Neural progenitor cell (in vitro differentiated cells): ENCODE measurements at places on chromosomes 16 and 17. TPM values are rescaled to one million over a fixed set of nuclear protein-coding genes. Genes with fewer than 3 reads are reported as not detected.

FSCN2 gene
- 0.28 TPM in 1 of 2 replicates, not detected in the other for total RNA-seq

ABCA6 gene
- not detected in 2 replicates for total RNA-seq

GRCh38 chr17:12605222-12605621, 60.5 kb upstream of the MYOCD start:
- DNase-seq, result no peak

DNA sequence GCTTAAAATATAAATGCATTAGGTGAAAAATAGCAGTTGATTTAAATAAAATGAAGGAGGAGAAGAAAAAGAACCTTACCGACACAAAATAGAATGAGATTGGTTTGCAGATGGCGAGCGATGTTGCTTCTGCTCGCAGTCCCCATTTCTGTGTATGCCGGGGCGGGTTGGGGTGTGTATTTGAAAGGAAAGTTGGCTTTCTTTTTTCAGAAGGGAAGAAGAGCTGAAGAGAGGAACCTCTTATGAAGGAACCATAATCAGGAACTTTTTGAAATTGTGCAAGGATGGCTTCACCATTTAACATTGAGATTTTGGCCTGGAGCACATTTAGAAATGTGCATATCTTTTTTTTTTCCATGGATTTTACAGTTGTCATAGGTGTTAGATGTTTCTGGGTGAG, at the start of gene IGSF6:
Gene IGSF6, minus strand, starts transcription at position 156 of the 400 bp plus-strand sequence. Its CDS starts 10 bp downstream, at position 146.
- DNase-seq, result no peak

DNA sequence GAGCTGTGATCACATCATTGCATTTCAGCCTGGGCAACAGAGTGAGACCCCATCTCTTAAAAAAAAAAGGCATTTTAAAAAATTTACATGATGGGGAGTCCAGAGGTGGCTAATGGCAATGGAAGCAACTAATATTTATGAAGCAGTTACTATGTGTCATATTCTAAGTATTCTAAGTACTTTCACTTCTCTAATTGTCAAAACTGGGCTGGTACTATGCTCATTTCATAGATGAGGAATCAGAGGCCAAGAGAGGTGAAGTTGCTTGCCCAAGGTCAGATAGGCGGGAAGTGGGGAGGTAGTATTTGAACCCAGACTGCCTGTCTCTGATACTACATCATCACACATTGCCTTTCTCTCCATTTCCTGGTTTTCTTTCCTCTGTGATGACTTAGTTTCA, 50.7 kb downstream of the SLC5A11 start:
- DNase-seq, result no peak

MPHOSPH6 gene
- total RNA-seq, result 64.4 and 111 TPM in 2 replicates

DNA sequence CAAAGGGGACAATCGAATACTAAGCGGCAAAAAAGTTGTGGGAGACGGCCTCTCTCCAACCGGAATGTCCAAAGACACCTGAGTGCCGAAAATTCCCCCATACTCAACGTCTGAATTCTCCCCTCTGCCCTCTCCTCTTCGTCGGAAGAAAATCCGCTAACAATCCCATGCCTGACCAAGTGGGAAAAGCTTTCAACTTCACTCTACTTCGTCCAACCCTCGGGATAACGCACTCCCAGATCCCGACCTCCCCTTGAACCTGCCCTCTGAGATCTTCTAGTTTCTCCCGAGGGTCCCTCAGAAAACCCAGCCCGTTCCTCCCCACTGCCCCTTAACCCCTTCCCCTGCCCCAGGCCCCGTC, 961 bp downstream of the AMFR start:
- no peak for DNase-seq
